Astrocyte (in vitro differentiated cells and primary cell): ENCODE measurements at places on chromosomes 3 and 15. TPM values are rescaled to one million over a fixed set of nuclear protein-coding genes. Genes with fewer than 3 reads are reported as not detected.

The LCTL gene
- 12.8 and 13.2 TPM in 2 replicates for total RNA-seq

The BBS4 gene
- 16.9 and 17.7 TPM in 2 replicates for total RNA-seq

The C2CD4A gene
- total RNA-seq, result not detected in 2 replicates

The RASA2 gene
- 14.3 and 19.0 TPM in 2 replicates for total RNA-seq

The MME gene
- 54.3 and 55.5 TPM in 2 replicates for total RNA-seq

The STXBP5L gene
- 1.6 and 2.1 TPM in 2 replicates for total RNA-seq

The SEMA3G gene
- 0.09 and 0.26 TPM in 2 replicates for total RNA-seq

- no peaks in the 10 kb centered on the region for H3K27me3 ChIP-seq
- H3K36me3 ChIP-seq, result no peaks in the 10 kb centered on the region
- peaks cover 21% of the 10 kb centered on the region for H3K4me1 ChIP-seq
- DNase-seq, result peak; percentile 18
These were observed 5.8 kb upstream of the RPL29 start for GRCh38 chr3:52001443-52001974.

GRCh38 chr3:23035927-23036640 lies 167.0 kb upstream of the UBE2E2 start:
- H3K27ac ChIP-seq, result no peak overlapping the region
- no peak for DNase-seq
- no peaks in the 10 kb centered on the region for H3K4me1 ChIP-seq
- H3K36me3 ChIP-seq, result no peaks in the 10 kb centered on the region

DNA sequence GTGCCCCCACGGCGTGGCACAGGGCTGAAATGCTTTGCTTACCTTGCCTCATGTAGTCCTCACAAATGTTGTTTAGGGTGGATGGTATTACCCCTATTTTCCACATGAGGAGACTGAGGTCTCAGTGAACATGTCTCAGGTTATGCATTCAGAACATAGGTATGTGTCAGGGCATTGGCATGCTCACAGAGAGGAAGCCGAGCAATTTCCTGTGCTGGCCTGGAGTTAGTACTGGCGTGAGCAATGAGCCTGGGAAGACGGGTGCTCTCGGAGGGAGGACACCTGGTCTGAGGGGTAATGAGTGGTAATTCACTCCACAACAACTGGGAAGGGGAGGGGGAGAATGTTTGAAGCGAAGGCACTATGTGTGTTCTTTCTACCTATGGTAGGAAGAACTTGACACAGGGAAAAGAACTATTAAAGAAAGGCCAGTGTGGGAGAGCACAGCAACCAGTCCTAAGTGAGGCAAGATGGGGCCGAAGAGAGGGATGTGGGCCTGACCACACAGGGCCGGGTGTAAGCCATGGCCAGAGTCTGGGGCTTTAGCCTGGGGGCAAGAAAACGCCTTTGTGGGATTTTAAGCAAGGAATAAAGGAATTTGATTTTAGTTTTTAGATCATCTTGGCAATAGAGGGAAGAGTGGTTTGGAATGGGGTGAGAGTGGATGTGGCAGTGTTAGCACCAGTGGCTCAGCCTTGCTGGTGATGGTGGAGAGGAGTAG lies 4.9 kb upstream of the FAM131A start:
- DNase-seq, result peak; percentile 94
- H3K4me1 ChIP-seq, result peaks cover 61% of the 10 kb centered on the region
- peaks cover 58% of the 10 kb centered on the region for H3K36me3 ChIP-seq
- H3K27me3 ChIP-seq, result no peaks in the 10 kb centered on the region
- no peak overlapping the region for H3K4me3 ChIP-seq
- H3K27ac ChIP-seq, result peak overlapping the region; percentile 96

DNA sequence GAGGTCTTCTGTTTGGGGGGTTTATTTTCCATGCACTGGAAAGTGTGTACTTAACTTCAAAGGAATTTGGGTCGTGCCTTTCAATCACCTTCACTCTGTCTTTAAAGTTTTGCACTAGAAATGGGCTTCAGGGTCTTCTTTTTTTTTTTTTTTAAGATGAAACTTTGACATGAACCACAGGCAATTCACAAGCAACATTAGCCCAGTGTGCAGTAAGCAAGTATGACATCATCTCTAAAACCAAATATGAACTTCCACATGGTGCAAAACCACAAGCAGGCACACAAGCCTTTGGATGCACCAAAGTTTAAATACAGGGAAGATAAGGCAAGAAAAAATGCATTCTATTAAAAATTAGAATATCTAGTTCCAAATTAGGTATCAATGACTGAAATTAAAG lies 381.9 kb downstream of the ERC2 start:
- H3K27me3 ChIP-seq, result peaks cover 2% of the 10 kb centered on the region
- DNase-seq, result peak; percentile 48
- no peak overlapping the region for H3K4me3 ChIP-seq
- no peaks in the 10 kb centered on the region for H3K36me3 ChIP-seq

DNA sequence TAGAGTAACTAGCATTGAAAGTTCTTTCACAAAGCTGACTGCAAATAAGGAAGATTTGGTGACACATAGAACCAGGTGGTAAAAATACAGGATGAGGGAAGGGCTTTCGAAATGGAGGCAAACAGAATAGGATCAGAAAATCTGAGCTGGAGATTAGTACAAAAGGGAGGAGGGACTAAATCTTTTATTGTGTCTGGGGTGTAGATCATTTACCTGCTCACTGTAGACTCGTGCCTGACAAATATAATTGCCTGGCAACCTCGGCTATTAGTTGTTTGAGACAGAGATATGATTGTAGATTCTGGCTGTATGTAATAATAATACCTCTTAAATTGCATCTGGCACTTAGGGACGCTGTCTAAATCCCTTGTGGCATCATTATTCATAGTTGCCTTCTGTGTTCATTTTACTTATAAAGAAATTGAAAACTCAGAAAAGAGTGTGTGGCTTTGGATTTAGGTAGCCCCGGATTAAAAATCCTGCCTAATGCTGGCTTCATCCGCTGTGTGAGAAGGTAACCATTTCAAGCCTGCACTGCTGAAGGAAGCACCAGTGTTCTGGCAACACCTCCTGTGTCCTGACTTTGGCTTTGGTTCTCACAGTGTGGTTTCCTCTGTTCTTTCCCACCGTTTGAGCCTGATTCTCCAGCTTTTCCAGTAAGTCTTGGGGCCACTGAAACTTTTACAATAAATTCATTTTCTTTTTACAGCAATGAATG lies 25.0 kb upstream of the GPR160 start:
- H3K4me3 ChIP-seq, result no peak overlapping the region
- H3K36me3 ChIP-seq, result no peaks in the 10 kb centered on the region
- no peak for DNase-seq
- H3K27me3 ChIP-seq, result no peaks in the 10 kb centered on the region

DNA sequence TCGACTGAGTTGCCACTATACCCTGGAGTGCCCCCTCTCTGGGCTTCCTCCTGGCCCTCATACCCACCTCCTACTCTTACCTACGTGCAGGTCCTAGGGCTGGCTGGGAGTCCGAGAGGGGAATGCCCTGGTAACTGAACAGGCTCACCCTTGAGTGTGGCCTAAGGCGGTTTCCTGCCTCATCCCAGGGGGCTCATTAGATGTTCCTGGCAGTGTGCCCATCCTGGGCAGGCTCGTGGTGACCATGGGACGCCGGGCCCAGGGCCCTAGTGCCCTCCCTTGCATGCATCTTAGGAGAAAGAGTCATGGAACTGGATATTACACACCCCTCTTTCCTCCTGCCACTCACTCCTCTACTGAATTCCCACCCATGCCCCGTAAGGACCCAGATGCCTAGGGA lies 2.8 kb downstream of the SEMA4B start:
- no peak overlapping the region for H3K4me3 ChIP-seq
- H3K36me3 ChIP-seq, result no peaks in the 10 kb centered on the region
- peaks cover 16% of the 10 kb centered on the region for H3K4me1 ChIP-seq
- DNase-seq, result no peak
- no peak overlapping the region for H3K27ac ChIP-seq

DNA sequence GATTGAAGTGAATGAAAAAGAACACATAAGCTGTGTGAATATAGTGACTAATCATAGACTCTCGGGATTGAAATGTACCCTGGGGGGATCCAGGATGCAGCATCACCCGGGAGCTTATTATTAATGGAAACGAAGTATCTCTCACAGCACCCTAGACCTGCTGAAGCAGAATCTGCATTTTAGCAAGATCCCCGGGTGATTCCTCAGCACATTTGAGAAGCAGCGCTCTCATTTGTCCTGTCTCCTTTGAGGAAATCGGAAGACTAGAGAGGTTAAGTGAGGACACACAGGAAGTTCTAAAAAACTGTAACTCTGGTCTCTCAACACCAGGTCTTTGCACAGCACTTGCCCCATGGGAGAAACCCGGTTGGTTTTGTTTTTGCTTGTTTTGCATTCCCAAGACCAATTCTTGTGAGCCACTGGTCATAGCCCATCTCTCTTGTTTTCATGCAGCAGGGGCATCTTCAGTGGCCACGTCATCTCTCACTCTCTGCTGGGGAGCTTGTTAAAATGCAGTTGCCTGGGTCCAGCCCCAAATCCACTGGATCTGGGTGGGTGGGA lies 30.2 kb downstream of the ZNF710 start:
- DNase-seq, result no peak
- no peaks in the 10 kb centered on the region for H3K27me3 ChIP-seq
- H3K4me3 ChIP-seq, result no peak overlapping the region
- peaks cover 19% of the 10 kb centered on the region for H3K4me1 ChIP-seq
- H3K27ac ChIP-seq, result no peak overlapping the region

DNA sequence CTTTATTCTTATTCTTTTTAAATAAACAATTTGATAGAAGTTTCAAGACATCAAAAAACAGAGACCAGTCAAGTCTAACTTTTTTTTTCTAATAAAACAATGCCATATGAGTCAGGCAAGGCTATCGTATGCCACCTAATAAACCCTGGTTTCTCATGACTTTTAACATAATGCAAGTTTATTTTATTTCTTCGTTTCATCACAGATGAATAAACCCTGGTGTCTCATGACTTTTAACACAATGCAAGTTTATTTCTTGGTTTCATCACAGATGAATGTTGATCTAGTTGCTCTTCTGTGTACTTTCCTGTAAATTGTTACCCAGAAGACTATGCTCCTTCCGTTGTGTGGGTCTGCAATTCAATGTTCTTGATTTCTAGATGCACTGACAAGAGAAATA lies 905.4 kb downstream of the ROBO2 start:
- H3K4me3 ChIP-seq, result no peak overlapping the region
- no peaks in the 10 kb centered on the region for H3K4me1 ChIP-seq
- no peaks in the 10 kb centered on the region for H3K27me3 ChIP-seq
- H3K36me3 ChIP-seq, result no peaks in the 10 kb centered on the region
- no peak for DNase-seq

DNA sequence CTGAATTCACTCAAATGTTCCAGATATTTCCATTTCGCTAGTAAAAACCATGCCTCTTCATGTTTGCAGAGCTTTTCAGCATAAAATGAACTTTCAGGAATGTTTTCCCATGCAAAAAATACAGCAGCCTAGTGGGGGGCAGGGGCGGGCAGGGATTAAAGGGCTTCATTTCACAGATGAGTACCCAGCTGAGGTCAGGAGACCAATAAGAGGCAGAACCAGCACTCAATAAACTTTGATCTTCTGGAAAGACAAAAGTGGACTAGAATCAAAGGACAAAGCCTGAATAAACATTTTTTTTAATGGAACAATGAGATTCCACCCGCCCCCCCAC lies 8.0 kb downstream of the KLHL25 start:
- no peak overlapping the region for H3K4me3 ChIP-seq
- no peaks in the 10 kb centered on the region for H3K27me3 ChIP-seq
- no peak overlapping the region for H3K27ac ChIP-seq

GRCh38 chr3:123410149-123410515 lies 38.8 kb downstream of the ADCY5 start:
- H3K4me1 ChIP-seq, result no peaks in the 10 kb centered on the region
- no peak overlapping the region for H3K27ac ChIP-seq
- peaks cover 6% of the 10 kb centered on the region for H3K27me3 ChIP-seq
- no peak for DNase-seq

GRCh38 chr15:79282371-79283251 lies at the start of gene ANKRD34C:
Gene ANKRD34C, plus strand, starts transcription at chr15:79282722. Its CDS starts 10,563 bp downstream, at chr15:79293285.
- H3K27ac ChIP-seq, result no peak within 1 kb of the TSS
- H3K27me3 ChIP-seq, result peaks cover 23% of the 10 kb centered on the region
- H3K4me3 ChIP-seq, result no peak within 1 kb of the TSS
- no peaks in the 10 kb centered on the region for H3K4me1 ChIP-seq
- no peaks in the 10 kb centered on the region for H3K36me3 ChIP-seq

- H3K27me3 ChIP-seq, result no peaks in the 10 kb centered on the region
- no peak for DNase-seq
- no peak overlapping the region for H3K27ac ChIP-seq
- no peaks in the 10 kb centered on the region for H3K36me3 ChIP-seq
- no peaks in the 10 kb centered on the region for H3K4me1 ChIP-seq
These were observed 180.3 kb upstream of the ROBO2 start for GRCh38 chr3:76859596-76859995.

DNA sequence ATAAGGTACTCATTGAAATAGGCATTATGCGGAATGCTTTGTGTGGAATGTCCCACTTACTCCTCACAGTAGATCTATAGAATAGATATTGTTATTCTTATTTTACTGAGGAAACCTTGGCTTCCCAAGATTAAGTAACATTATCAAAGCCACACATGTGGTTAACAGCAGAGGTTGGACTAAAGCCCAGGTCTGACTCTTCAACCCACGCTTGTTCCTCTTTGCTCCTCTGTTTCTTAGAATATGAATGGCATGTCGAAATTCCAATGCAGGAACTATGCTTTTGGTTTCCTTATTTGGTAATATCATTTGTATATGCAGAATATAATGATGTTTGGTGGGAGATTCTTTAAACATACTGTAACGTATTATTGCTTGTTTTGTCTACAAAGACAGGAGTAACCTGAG lies 818.8 kb upstream of the LMCD1 start:
- H3K4me3 ChIP-seq, result no peak overlapping the region
- H3K36me3 ChIP-seq, result no peaks in the 10 kb centered on the region
- peak; percentile 97 for DNase-seq
- H3K27me3 ChIP-seq, result no peaks in the 10 kb centered on the region

DNA sequence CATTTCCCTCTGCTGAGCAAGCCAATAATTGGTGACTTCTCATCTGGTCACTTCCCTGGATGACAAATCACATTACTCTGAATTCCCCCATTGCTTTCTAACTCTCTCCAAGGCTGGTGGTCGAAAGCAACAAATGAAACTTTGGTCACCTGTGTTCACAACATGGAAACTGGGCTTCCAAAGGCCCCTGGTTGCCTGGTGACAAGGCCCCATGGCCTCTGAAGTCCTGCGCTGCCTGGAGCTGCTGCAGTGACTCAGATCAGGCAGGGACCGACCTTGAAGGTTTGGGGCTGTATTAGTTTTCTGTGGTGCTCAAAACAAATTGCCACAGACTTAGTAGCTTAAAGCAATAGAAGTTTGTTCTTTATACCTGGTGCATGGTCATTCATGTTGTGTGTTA lies 345.3 kb downstream of the WDR72 start:
- H3K27me3 ChIP-seq, result no peaks in the 10 kb centered on the region
- H3K36me3 ChIP-seq, result no peaks in the 10 kb centered on the region
- H3K4me1 ChIP-seq, result no peaks in the 10 kb centered on the region
